ENCODE measurements at places on chromosomes 7 and 10. TPM values are rescaled to one million over a fixed set of nuclear protein-coding genes. Genes with fewer than 3 reads are reported as not detected.

The SPACDR gene
- total RNA-seq: 0.43 TPM

DNA sequence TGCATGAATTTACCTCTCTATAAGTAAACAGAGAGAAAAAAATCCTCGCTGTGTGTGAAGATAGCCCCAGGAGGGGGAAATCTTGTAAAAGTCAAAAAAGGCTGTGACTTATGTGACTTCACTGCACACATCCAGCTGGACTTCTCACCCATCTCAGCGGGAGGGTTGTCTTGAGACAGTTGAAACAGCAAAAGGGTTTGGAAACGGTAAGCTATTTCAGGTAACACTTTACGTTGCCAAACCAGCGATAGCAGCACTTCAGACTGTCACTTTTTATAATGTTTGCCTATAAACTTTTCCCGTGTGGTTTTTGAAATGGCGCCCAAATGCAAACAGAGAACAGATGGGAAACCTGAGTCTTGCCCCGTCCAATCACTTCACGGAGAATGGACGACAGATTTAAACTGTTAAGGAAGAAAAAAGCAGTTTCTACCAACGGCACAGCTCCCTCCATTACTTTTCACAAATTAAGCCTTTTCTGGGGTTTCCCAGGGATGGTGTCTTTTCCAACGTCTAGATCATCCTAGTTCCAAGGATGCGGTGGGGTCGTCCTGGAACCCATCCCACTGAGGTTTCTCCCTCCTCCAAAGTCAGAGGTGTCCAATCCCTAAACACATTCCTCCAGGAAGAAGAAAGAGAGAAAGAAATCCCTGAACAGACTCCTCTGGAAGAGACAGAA, 25.2 kb downstream of the FGFR2 start:
- no peak for DNase-seq

GRCh38 chr7:137932881-137933269, 69.0 kb downstream of the CREB3L2 start:
- no peak for DNase-seq

DNA sequence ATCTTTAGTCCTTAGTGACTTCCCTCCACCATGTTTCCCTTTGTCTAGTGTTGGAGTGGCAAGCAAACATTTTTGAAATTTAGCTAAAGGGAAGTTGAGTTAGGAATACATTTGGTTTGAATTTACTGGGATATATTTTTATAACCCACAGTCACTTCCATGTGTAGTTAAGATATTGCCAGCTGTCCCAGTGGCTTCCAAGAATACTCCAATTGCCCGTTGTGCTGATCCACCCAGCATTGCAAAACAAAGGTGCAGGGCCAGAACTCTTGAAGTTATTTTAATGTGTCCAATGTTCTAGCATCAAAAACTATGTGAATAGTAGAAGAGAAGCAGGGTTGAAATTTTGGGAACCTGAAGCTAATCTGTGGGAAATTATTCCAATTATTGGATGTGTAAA, 2.5 kb upstream of the P4HA1 start:
- DNase-seq: no peak

- DNase-seq: no peak
Measured at GRCh38 chr10:32943395-32943794, 14.6 kb downstream of the ITGB1 start.

All from NCI-H460 (cell line).